ENCODE measurements at places on chromosomes 6 and 20. TPM values are rescaled to one million over a fixed set of nuclear protein-coding genes. Genes with fewer than 3 reads are reported as not detected.

DNA sequence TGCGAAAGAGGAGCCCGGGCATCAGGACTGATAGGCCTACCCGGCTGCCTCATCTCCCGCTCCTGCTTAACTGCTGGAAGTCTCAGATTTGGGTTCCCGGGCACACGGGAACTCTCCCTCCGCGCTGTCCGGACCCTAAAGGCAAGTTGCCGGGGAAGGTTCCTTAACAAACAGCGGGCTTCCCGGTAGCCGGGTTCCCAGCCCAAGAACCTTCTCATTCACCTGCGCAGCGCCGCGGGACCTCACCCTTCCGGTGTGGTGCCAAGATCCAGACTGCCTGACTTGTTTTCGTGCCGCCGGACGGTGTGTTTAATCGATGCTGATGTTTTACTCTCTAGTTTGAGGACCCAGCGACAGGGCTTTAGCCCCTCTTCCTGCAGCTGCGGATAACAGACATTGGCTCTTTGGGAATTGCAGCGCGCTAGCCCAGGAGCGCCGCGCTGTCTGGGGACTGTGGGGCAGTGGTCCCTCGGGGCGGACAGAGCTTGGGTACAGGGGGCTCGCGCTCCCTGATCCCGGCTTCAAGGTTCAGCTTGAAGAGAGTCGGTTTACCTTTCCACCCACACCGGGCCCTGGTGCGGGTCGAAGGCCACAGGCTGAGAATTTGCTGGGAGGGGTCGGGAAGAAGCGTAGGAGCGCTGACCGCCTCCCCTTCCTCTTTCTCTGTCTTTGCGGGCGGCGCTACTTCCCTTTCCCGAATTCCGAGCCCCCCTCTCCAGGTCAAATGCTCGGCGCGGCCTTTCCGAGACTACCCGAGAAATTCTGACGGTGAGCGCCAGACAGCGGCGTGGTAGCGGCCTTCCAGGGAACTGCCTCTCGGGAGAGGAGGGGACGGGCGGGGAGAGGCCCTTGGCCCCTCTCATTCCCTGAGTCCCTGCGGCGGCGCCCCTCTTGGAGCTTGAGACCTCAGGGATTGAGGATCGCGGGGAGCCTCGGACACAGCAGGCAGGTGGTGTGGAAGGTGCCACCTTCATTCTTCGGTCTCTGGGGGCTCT, 17.2 kb downstream of the ABT1 start:
- DNase-seq: peak; percentile 49

DNA sequence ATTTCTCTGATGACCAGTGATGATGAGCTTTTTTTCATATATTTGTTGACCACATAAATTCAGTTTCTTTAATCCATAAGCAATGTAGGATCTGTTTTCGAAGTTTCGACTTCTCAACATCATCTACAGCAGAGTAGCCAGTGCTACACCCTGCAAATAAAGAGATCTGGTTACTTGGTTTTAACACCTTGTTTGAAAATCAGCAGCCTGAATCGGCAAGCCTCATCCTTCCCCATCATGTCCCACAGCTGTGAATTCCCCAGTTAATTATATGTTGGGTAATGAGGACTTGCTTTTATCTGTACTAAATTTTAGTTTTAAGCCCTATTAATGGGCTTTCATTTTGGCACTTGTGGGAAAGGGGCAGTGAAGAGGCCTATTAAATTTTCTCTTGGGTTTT, 80.6 kb downstream of the BMP2 start:
- no peak for DNase-seq

- DNase-seq: peak; percentile 54
These were observed 100.1 kb upstream of the RGS17 start for GRCh38 chr6:153231048-153231646.

- DNase-seq: no peak
These were observed 46.5 kb downstream of the AFG1L start for GRCh38 chr6:108341372-108341771.

The GNAS-AS1 gene
- 0.97 TPM for total RNA-seq

DNA sequence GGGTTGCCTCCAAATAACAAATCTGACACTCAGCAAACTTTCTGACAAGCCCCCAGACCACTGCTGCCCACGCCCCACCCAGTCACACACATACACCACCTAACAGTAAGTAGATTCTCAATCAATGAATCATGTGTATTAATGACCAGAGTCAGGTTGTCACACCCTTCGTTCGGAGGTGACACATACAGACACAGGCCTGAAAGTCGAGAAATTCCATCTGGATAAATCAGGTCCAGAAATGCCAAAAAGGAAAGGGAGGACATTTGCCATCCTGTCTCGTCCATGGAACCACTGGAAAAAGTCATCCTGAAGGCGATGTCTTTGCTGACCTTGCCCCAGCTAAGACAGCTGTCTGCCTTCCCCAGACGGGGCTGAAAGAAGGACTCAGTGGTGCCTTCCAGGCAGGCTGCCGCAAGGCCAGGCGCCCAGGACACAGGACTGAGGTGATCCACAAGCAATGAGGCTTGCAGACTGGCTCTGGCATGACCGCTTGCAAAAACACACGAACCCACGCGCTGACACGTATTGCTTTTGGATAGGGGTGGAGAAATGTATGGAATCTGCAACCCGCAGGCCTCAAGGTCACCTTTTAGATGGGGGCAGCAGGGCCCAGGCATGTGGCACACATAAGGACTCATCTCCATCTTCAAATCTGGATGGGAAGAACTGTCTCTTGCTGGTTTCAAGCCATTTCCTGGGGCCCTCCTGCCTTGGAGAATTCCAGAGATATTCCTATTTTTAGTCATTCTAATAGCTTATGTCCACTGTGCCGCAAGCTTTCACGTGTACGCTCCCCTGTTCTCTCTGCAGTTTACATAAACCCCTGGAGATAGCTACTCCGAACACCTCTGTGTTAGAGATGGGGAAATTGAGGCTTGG, 9.0 kb downstream of the NFATC2 start:
- no peak for DNase-seq

- peak; percentile 87 for DNase-seq
These were observed 44.2 kb downstream of the KCNK5 start for GRCh38 chr6:39184906-39185580.

- no peak for DNase-seq
These were observed 165.0 kb upstream of the RNF217 start for GRCh38 chr6:124797224-124797623.

The KHDC1 gene
- 1.7 TPM for total RNA-seq

- DNase-seq: no peak
These were observed 36.0 kb downstream of the CCN2 start for GRCh38 chr6:131914967-131915751.

GRCh38 chr6:83057705-83058321, 7.8 kb downstream of the UBE3D start:
- no peak for DNase-seq

DNA sequence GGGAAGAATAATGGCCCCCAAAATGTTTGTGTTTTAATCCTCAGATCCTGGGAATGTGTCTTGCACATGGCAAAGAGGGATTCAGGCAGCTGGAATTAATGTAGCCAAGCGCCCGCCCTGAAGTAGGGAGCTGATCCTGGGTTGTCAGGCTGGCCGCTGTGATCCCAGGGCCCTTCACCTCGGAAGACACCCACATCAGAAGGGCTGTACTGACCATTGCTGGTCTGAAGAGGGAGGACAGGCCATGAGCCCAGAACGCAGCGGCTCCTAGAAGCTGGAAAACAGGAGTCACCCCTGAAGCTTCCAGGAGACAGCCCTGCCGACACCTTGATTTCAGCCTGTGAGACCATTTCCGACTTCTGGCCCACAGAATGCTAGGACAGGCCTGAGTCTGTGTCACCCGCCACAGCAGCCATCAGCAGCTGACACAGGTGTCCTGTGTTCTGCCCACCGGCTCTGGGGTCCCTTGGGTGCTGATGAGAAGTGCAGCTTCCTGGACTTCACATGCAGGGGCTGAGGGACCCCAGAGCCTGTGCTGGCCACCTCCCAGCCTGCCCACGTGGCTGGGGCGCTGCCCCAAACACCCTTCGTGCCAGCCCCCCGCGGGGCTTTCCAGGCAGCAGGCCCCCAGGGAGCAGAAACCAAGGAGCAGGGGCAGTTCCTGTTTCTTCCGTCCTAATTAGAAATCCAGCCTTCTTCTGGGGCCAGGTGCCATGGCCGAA, 86.3 kb downstream of the ERMARD start:
- DNase-seq: no peak

DNA sequence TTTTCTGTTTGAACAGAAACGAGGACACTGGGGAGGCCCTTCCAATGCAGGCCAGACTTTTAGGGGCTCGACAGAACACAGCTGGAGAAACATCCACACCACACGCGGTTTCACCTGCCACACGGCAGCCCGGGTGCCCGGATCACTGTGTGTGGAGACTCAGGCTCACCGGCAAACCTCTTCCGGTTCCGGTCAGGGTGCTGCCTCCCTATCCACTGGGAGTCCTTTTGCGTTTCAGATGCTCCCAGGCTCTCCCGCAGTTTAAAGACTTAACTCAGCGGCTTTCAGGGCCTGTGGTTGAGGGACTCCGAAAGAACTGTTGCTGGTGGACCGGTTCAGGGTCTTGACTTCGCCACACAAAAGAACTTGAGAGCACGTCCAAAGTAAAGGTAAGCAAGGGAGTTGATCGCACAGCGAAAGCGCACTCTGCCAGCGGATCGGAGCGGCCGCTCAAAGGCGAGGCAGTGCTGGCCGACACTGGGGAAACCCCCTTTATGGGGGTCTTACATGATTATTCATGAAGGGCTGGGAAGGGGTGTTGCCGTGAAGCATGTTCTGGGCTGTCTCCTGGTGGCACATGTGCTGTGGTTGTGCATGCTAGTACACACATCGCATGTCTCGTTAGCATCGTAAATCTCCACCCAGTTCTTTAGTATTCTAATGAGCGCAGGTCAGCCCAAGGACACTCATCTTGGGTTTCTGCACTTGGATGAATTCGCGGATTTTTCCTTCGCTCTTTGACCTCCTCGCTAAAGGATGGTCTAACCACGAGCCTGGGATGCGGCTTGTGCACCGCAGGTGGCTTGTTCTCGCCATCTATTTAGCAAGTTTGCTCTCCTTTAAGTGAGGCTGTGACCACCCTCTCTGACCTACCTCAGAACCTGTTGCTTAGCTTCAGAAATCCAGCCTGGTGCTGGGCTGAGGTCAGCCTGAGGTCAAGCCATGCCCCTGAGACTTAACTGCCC, 180.3 kb downstream of the CDH26 start:
- peak; percentile 73 for DNase-seq

DNA sequence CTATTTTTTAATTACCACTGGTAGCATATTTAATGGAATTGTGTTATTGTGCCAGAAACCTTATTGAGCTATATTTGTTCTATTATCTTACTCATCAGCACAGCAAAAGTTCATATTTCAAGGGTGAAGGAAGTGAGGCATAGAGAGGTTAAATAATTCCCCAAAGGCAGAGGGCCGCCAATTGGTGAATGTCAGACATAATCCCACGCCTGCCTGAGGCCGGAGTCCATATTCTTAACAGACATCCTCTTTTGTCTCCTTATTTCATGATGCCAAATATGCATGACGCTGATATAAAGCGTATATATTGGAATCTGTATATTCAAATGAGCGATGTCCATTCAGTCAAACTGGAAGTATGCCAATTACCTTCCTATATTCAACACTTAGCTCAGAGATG, 505.0 kb upstream of the SLC35B3 start:
- DNase-seq: no peak

The ARG1 gene
- total RNA-seq: 4.0 TPM

GRCh38 chr20:61478094-61478493, 226.0 kb downstream of the CDH4 start:
- DNase-seq: no peak
